ENCODE measurements at places on chromosomes 12 and 14. TPM values are rescaled to one million over a fixed set of nuclear protein-coding genes. Genes with fewer than 3 reads are reported as not detected.

DNA sequence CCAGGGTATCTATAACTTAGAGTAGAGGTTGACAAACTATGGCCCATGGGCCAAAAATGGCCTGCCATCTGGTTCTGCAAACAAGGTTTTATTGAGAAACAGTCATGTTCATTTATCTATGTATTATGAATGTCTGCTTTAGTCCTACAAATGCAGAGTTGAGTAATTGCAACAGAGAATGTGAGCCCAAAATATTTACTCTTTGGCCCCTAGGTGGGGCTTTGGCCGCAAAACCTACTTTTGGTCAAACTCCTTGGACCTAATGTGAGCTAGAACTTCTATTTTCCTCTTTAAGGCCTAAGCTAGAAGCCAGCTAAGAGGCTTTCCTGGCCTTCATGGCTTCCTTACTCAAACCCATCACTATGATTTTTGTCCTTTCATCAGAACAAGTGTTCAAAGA, 379.1 kb downstream of the NELL2 start:
- H3K27ac ChIP-seq: no peak overlapping the region
- no peak for DNase-seq
- no peaks in the 10 kb centered on the region for H3K27me3 ChIP-seq
- H3K4me3 ChIP-seq: no peak overlapping the region
- H3K4me1 ChIP-seq: no peaks in the 10 kb centered on the region

- no peaks in the 10 kb centered on the region for H3K36me3 ChIP-seq
- no peak overlapping the region for H3K4me3 ChIP-seq
- H3K27ac ChIP-seq: no peak overlapping the region
- peaks cover 15% of the 10 kb centered on the region for H3K27me3 ChIP-seq
- H3K4me1 ChIP-seq: no peaks in the 10 kb centered on the region
Measured at GRCh38 chr12:13241833-13242488, 45.4 kb downstream of the EMP1 start.

The LHX5 gene
- total RNA-seq: not detected

The HSP90AA1 gene
- total RNA-seq: 652 TPM

The RFLNA gene
- total RNA-seq: 57.4 TPM

All from type B pancreatic cell (in vitro differentiated cells).